ENCODE measurements at places on chromosomes 4 and X.
A peak's percentile ranks its signal among the peaks of the same experiment; 100 is the strongest.

GRCh38 chr4:152666946-152667345 lies 12.9 kb downstream of the TMEM154 start:
- DNase-seq: no peak

DNA sequence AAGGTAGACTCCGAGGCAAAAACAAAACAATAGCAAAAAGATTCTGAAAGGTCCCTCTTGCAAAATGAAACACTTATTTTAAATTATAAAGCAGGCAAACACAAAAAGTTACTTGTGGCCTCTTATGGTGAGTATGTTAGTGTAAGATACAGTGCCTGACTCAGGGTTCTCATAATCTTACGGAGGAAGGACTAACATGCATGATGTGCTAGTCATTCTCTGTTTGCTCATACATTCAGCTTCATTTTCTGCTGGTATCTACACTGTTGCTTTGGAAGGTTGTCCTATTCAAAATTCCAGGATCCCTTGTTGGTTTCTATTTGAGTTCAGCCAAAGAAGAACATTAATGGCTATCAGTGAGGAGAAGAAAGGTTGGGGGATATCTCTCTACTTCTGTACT lies 249.1 kb upstream of the FAM47A start:
- no peak for DNase-seq

DNA sequence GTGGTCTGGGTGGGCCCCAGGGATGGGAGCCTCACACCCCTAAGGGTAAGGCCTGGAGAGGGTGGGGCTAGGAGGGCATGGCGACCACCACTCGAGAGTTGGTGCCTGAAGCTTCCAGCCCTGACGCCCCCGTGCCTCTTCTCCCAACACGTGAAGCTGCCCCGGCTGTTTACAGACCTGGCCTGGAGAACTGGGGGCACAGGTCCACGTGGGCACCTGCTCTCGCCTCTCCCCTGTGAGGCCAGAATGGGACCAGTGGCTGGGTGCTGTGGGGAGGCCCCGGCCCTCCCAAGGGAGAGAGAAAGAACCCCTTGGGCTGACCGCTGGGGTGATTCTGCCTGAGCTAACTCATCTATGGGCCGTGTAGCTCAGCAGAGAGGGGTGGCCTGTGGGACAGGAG lies 15.5 kb downstream of the NAT8L start:
- DNase-seq: no peak

- no peak for DNase-seq
These were observed 130.1 kb downstream of the KLHL34 start for GRCh38 chrX:21528076-21528475.

GRCh38 chr4:169823685-169824084 lies 65.9 kb upstream of the HPF1 start:
- peak; percentile 8 for DNase-seq

DNA sequence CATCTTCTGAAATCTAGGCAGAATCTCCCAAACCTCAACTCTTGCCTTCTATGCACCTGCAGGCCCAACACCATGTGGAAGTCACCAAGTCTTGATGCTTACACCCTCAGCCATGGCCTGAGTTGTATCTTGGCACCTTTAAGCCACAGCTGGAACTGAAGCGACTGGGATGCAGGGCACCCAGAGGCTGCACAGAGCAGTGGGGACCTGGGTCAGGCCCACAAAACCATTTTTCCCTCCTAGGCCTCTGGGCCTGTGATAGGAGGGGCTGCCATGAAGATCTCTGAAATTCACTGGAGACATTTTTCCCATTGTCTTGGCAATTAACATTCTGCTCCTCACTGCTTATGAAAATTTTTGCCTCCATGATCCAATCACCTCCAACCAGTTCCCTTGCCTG lies 1388.5 kb downstream of the ADGRL3 start:
- DNase-seq: no peak

DNA sequence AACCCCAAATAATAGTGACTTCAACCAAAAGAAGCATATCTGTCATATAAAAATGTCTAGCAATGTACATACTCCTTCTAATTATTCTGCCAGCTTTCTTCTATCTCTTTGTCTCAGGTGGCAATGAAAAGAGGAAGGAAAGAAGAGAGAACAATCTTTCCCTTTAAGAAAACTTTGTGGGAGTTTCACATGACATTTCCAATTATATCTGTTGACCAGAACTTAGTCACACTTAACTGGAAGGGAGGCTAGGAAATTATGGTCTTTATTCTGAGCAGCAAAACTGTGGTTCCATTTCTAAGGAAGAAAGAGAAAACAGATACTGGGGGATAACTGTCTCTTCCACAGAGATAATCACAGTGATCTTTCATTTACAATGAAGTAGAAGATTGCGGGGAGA lies 12.9 kb upstream of the MAOA start:
- no peak for DNase-seq

GRCh38 chr4:152032722-152033131 lies 271.9 kb upstream of the GATB start:
- no peak for DNase-seq

DNA sequence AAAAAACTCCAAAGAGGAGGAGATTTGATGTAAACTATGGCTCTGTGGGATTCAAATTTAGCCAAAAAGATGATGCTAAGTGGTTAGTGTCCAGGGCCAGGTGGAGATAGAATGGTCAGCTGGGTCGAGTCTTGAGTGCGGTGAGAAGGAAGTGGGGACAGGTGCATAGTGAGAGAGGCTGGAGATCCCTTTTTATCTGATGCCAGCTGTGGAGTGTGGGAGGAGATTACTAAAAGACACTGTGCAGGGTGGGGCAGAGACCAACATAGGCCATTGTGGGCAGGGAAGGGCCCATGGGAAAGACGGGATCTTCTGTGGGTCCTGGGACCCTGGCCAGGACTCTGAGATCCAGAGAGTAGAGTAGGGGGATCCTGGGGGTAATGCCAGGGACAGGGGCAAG lies 34.6 kb upstream of the LEF1 start:
- DNase-seq: no peak

DNA sequence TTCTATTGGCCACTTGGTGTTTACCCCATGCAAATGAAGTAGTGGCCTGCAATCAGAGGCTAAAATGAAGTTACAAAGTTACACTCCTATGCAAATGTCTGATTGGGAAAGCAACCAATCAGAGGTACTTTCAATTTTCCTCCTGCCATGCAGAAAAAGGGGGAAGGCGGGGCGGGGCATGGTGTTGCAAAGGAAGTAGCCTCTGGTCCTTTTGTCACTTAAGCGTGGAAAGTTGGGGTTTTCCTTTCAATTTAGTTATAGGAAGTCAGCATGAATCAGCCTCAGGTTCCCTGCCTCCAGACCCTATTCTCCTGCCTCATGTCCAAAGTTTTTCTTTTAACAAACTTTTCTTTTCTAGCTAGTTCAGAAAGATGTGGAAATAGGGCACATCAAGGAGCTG lies 69.3 kb downstream of the GPC4 start:
- no peak for DNase-seq

GRCh38 chrX:110415440-110416170 lies 57.0 kb downstream of the RTL9 start:
- DNase-seq: peak; percentile 33

Measured in RCC 7860 (cell line).